Fibroblast of lung (primary cell): ENCODE measurements at places on chromosomes 6 and 20. TPM values are rescaled to one million over a fixed set of nuclear protein-coding genes. Genes with fewer than 3 reads are reported as not detected.
A peak's percentile ranks its signal among the peaks of the same experiment; 100 is the strongest.

- DNase-seq = no peak
Measured at GRCh38 chr6:108996208-108996607, 98.4 kb downstream of the SESN1 start.

- DNase-seq = no peak
Measured at GRCh38 chr6:142251930-142252445, 49.8 kb upstream of the ADGRG6 start.

GRCh38 chr6:69012211-69012610, 377.1 kb downstream of the ADGRB3 start:
- no peak for DNase-seq

DNA sequence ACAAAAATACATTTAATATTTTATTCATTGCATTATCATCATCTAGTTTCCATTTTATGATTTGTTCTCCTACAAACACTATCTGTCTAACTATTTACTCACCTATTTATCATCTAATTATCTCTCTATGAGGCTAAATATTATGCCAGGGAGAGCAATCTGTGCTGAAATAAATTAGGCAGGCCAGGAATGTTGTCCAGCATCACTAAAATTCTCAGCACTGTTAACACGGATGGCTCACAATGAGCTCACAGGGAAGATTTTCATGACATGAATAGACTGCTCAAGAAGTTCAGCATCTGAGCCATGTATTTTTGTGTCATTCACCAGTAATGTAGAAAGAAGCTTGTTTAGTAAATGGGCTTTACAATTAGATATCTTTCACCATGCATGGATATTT, 1277.2 kb downstream of the GRIK2 start:
- DNase-seq = no peak

DNA sequence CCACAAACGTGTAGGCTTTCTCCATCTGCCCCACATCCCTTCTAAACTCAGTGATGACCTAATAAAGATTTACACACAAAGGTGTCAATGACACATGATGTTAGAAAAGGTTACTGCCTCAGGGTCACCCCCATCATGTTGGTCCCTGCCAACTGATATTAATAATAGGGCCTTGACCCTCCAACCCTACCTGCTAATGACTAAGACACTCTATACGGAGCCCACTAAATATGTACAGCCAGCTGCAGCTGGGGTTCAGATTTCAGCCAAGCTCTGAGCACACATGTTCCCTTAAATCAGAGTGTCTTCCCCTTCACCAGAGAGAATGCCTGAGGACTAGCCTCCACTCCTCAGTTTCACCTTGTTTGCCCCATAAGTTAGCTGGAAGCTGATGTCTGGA, 67.4 kb upstream of the SNRPB2 start:
- no peak for DNase-seq

DNA sequence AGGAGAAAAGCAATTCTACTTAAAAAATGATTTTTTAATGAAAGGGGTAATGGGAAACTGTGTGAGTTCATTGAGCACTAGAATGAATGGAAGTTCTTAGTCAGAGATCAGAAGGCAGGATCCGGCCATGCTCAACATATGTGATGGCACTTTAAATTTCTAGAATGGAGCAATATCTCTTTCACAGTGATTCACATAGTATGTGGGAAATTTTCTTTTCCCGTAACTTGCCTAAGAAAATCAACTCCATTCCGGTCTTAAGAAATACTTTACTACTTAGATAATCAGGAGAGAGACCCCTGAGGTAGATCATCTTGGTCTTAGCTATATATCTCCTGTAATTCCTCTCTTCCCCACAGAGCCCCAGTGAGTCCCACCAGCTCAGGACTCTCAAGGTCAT, 131.8 kb downstream of the SCML4 start:
- peak; percentile 81 for DNase-seq

GRCh38 chr20:57707849-57708693, 1.7 kb downstream of the PMEPA1 start:
- no peak for DNase-seq

DNA sequence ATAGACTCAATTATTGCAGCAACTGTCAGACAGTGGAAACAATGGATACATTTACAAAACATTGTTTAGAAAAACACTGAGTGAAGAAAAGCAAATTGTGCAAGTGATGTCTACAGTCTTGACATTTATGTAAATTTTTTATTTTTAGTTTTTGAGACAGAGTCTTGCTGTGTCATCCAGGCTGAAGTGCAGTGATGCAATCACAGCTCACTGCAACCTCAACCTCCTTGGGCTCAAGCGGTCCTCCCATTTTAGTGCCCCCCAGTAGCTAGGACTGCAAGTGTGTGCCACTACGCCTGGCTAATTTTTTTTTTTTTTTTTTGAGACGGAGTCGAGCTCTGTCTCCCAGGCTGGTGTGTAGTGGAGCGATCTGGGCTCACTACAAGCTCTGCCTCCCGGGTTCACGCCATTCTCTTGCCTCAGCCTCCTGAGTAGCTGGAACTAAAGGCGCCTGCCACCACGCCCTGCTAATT, 9.7 kb downstream of the CNBD2 start:
- no peak for DNase-seq

- DNase-seq = peak; percentile 37
Measured at GRCh38 chr6:7051780-7052442, 55.9 kb upstream of the RREB1 start.

GRCh38 chr6:135759831-135760230, 91.7 kb upstream of the PDE7B start:
- DNase-seq = no peak

DNA sequence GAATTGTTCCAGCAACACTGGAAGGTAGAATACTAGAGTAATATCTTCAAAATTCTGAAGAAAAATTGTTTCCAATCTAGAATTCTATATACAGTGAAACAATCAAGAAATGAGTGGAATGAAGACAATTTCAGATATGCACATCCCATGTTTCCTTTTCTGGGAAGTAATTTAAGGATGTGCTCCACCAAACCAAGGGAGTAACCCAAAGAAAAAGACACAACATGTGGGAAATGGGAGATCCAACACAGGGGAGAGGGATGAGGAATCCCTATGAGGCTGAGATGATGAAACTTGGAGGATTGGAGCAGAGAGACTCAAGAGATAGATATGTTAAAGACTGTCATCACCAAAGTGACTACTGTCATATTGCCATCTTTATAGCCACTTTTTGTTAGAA, 9.8 kb upstream of the RNF24 start:
- no peak for DNase-seq

GRCh38 chr20:19817017-19817416, 59.0 kb downstream of the RIN2 start:
- peak; percentile 54 for DNase-seq

GRCh38 chr6:128508588-128509296, 11.7 kb downstream of the PTPRK start:
- DNase-seq = peak; percentile 96

GRCh38 chr6:109187399-109188114, 92.2 kb downstream of the CEP57L1 start:
- DNase-seq = peak; percentile 21

- DNase-seq = no peak
Measured at GRCh38 chr6:39649996-39650395, 75.2 kb downstream of the KIF6 start.

The HS3ST5 gene
- 0.02 TPM in 1 of 2 replicates, not detected in the other for polyA plus RNA-seq

The TOX2 gene
- 9.6 and 14.8 TPM in 2 replicates for polyA plus RNA-seq

The NCOA5 gene
- 18.0 and 25.7 TPM in 2 replicates for polyA plus RNA-seq

The COL10A1 gene
- 17.3 and 82.1 TPM in 2 replicates for polyA plus RNA-seq

The CTNNBL1 gene
- 31.3 and 39.1 TPM in 2 replicates for polyA plus RNA-seq

The FAXC gene
- polyA plus RNA-seq = 2.7 and 3.1 TPM in 2 replicates

The SAMD3 gene
- polyA plus RNA-seq = 1.5 and 3.9 TPM in 2 replicates

The TBX18 gene
- polyA plus RNA-seq = 2.2 and 2.4 TPM in 2 replicates
